ENCODE measurements at places on chromosomes 12 and 14.

- no peak for DNase-seq
Observed at GRCh38 chr14:60532442-60532841, 23.5 kb downstream of the SIX6 start.

- DNase-seq = no peak
Observed at GRCh38 chr12:1799882-1800400, 20.4 kb upstream of the LRTM2 start.

- no peak for DNase-seq
Observed at GRCh38 chr12:152440-152839, 61.5 kb downstream of the SLC6A12 start.

- no peak for DNase-seq
Observed at GRCh38 chr12:31325524-31325875, 450 bp downstream of the SINHCAF start.

- DNase-seq = no peak
Observed at GRCh38 chr14:102317564-102318248, 1.8 kb upstream of the ZNF839 start.

- DNase-seq = no peak
Observed at GRCh38 chr12:4202487-4202886, 71.1 kb upstream of the CCND2 start.

- DNase-seq = no peak
Observed at GRCh38 chr12:18551106-18551505, 186.7 kb downstream of the PLCZ1 start.

DNA sequence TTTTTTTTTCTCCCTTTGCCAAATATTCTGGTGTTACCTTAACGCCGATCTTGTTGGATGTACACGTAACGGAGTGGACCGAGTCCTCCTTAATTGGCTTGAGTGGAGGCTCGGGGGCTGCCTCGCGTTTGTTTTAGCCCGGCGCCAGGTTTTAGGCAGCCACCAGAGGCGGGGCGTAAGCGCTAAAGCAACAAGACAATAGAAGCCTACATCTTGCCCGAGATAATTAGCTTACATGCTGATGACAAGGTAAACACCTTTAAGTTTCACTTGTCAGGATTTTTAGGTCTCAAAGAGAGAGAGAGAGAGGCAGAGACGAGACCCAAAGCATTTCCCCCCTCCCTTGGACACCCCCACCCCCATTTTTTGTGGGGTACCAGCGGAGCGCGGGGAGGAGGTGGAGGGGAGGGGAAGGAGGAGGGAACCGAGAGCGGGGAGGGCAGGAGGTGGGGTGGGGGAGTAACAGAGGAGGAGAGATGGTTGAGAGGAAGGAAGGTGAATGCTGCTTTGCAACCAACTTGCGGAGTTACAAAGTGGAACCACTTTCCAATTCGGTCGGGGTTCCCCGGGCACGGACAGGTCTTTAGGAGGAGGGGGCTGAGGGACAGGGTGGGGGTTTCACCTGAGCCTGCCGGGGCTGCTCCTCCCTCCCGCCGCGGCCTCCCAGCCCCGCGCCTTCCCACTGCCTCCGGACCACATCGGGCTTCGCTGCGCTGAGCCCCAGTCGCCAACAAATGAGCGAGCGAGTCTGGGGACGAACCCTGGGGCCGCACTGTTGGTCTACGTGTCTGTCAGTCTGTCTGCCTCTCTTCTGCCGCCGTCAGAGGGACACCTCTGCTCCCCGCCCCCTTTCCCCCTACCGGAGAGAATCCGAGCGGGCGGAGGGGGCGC lies at the start of gene NKX2-1:
Gene NKX2-1, minus strand, starts transcription at position 802 of the 891 bp plus-strand sequence. Its CDS starts 103 bp downstream, at position 699.
- no peak for DNase-seq

- DNase-seq = no peak
Observed at GRCh38 chr12:27304856-27305255, 27.8 kb upstream of the BMAL2 start.

GRCh38 chr14:72023128-72024042 lies 91.2 kb downstream of the RGS6 start:
- DNase-seq = no peak

DNA sequence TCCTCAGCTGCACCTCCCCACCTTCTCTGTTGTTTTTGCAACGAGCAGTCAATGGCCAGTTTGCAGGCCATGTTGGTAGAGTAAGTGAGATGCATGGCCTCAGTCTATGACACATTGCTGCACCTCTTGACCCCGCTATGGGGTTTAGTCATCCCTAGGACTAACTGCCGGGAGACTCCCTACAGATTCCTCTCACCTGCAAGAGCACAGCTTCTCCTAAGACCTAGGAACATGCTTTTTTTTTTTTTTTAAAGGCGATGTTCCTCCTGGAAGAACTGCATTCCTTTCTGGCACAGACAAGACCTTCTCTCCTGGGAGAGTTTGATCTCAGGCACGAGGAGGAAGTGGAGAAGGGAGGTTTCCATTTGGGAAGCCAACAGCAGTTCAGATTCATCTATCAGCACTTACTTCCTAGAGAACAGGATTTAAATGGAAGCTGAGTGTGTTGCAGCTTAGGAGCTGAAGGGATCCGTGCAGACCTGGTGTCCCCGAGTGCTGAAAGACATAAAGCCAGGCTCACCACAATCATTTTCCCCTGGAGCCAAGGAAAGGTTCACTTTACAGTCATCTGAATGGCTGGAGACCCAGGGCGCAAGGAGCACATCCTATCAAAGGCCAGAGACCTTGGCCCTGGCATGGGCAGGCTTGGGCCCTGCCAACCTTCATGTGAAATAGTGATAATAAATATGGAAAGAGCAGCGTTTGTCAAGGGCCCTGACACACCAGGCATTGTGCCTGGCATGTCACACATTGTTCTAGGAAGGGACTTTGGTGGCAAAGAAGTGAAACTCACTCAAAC lies 104.1 kb downstream of the LGMN start:
- DNase-seq = no peak

GRCh38 chr14:59147007-59147406 lies 41.5 kb upstream of the DAAM1 start:
- DNase-seq = no peak

DNA sequence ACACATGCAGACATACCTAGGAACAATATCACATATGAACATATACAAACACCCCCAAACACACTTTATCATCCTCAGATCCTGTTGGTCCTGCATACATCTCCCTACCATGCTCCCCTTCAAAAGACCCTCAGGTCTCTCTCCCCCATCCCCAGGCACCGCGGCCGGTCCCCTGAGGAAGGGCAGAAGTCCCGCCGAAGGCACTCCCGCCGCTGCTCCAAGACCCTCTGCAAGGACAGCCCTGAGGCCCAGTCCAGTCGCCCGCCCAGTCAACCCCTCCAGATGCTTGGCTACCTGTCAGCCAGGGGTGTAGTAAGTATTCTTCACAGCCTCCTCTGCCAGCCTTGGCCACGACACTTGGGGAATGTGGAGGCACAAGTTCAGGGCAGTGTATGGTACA lies 48.2 kb upstream of the HSPB8 start:
- no peak for DNase-seq

DNA sequence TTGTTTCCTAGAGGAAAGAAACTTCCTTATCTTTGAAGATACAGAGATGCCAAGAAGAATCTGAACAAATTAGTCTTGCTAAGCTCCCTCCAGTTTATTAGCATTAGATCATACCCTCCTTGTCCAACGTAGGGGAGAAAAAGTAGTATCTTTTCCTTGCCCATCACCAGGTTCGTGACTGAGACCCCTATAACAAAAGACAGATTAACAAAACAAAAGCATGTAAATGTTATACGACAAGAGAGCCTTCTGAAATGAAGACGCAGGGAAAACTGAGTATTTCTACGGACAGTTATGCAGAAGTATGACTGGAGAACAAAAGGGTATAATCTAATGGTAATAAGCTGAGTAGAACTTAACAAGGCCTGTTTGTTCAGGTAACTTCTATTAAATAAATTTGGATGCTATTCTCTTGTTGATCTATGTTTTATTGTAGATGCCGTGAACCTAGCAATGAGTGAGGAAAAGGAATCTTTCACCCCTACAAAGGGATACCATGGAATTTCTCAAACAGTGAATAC lies 2.9 kb upstream of the CLEC7A start:
- no peak for DNase-seq

DNA sequence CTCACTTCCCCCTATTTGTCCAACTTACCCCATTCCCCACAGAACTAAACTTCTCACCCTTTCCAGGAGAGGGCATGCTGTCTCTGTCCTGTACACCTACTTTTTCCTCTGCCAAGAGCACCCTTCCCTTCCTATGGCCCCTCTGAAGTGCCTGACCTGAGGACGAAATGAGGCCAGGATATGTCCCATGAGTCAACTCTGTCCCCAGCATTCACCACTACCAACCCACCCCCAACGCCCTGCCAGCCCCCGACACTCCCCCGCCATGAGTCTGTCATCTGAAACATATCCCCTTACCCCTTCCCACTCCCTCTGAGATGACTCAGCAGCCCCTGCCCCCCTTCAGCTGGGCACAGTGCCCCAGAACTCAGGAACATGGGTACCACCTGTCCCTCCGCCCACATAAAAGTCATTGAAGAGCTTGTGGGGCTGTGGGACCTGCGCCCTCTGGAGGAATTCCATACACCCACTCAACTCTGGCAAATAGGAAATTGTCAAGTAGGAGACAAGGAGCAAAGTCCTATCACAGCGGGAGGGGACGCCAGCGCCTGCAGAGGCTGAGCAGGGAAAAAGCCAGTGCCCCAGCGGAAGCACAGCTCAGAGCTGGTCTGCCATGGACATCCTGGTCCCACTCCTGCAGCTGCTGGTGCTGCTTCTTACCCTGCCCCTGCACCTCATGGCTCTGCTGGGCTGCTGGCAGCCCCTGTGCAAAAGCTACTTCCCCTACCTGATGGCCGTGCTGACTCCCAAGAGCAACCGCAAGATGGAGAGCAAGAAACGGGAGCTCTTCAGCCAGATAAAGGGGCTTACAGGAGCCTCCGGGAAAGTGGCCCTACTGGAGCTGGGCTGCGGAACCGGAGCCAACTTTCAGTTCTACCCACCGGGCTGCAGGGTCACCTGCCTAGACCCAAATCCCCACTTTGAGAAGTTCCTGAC lies 26.3 kb downstream of the ITGA7 start:
- no peak for DNase-seq

- no peak for DNase-seq
Observed at GRCh38 chr12:27576667-27577347, 52.8 kb downstream of the PPFIBP1 start.

DNA sequence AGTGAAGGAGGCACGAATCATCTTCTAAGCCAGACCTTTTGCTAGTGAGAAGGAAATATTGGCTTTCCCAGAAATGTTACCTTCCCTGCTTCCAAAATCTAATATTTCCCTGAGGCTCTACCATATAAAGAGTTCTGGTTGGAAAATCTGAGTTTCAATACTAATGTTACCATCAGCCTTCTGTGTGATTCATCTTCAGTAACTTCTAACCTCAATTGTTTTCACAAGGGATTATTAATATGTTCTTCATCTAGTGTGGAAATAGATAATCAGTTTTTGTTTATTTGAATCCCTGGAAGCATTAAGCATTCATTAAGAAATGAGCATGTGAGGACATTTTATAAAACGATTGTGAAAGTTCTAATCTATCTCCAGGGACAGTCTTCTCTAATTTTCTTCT lies 720.9 kb downstream of the AACS start:
- no peak for DNase-seq

DNA sequence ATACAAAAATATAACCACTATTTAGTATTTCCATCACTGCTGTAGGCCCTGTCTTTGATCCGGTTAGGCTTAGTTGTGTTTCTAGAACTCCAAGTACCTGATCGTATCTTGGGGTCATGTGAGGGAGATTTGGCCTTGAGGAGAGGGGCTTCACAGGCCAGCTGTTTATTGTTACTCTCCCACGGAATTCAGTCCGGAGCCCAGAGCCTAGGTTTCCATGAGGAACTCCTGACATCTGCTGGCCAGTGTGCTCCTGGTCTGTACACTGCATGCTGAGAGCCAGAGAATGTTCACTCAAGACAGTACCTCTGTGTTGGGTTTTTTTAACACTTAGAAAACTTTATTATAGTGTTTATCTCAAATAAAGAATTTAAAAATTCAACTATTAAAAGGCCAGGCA lies 341.0 kb upstream of the TMEM132C start:
- no peak for DNase-seq

GRCh38 chr12:130014485-130014807 lies 110.6 kb upstream of the TMEM132D start:
- DNase-seq = no peak

- no peak for DNase-seq
Observed at GRCh38 chr14:58238252-58239243, 6.1 kb upstream of the PSMA3 start.

GRCh38 chr12:55938826-55939501 lies 8.0 kb downstream of the DGKA start:
- no peak for DNase-seq

GRCh38 chr14:88196925-88197324 lies 126.1 kb downstream of the KCNK10 start:
- no peak for DNase-seq

GRCh38 chr12:47311568-47311967 lies 231.8 kb upstream of the AMIGO2 start:
- DNase-seq = no peak
